ENCODE measurements at places on chromosomes 5 and 9. TPM values are rescaled to one million over a fixed set of nuclear protein-coding genes. Genes with fewer than 3 reads are reported as not detected.

Gene KIF4B
- 0.10 TPM for total RNA-seq

Gene SCGB3A2
- 0.39 TPM for total RNA-seq

- no peak for DNase-seq
Measured at GRCh38 chr9:128162215-128163026, 2.4 kb downstream of the BBLN start.

- DNase-seq: no peak
Measured at GRCh38 chr5:160665460-160665859, 186.6 kb downstream of the ATP10B start.

DNA sequence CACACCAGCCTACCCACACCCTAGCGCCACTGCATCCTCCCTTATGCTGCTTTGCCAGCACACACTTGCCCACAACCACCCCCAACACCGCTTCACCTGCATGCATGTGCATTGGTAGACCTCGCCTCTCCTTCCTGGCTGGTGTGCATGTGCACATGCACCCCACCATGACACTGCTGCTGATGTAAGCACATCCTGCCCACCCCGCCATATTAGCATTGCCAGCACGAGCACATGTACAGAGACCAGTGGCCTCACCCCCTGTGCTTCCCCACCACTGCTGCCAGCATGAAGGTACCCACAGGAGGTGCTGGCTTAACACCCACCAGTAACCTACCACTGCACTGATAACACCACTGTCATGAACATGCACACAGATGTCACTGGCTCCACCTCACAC, 218.2 kb downstream of the SLCO4C1 start:
- no peak for DNase-seq

DNA sequence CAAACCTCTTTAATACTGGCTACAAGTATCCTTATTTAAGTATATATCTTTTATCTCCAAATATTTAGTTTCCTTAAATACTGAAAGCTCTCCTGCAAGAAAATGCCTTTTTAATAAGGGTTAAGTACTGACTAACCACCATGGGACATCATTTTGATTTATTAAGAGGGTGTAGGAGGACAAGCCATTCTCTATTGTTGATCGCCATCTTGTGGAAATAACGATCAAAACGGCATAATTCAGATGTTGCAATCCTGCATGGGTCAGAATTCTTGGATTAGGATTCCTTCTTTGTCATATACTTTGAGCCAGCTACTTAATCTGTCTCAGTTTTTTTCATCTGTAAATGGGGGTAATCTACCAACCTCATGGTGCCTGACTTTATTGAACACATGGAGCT, 28.7 kb upstream of the C5orf46 start:
- peak; percentile 62 for DNase-seq

DNA sequence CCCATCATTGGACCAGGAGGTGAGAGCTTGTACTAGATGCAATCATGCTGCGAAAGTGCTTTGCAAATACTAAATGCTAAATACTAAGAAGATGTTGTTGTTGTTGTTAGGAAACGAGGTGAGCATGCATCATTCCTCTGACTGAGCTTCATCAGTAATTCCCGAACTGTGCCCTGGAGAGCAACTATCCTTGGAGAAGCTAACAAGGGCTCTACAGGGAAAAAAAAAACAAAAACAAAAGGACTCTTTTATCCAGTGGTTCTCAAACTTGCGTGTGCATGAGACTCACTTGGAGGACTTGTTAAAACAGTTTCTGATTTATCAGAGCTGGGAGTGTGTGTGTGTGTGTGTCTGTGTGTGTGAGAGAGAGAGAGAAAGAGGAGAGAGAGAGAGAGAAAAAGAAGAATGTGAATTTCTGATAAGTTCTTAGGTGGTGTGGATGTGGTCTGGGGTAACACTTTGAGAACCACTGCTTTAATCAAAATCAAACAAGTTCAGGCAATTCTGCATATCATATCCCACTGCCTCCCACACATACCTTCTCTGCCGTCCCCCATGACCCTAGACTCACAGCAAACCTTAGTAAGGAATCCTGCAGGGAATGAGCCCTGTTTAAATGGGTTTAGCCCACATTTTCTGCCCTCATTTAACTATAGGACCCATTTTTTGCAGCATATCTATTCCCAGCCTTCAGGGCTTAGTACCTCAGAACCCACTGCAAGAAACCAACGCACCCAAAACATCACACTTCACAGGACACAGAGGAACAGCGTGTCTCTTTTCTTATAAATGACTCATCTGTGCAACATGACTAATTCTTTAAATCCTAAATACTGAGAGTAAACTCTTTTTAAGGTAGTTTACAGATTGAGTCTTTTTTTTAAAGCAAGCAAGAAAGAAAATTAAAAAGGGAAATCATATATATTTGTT, 48.9 kb downstream of the PDE6A start:
- no peak for DNase-seq

All from Panc1 (cell line).